ENCODE measurements at places on chromosomes 12 and 14.
A peak's percentile ranks its signal among the peaks of the same experiment; 100 is the strongest.

GRCh38 chr14:59849411-59850130 lies 21.0 kb downstream of the RTN1 start:
- DNase-seq, result no peak

GRCh38 chr12:93536766-93537488 lies 35.5 kb upstream of the SOCS2 start:
- DNase-seq, result no peak

GRCh38 chr14:23033251-23033727 lies 1.4 kb downstream of the PSMB5 start:
- no peak for DNase-seq

DNA sequence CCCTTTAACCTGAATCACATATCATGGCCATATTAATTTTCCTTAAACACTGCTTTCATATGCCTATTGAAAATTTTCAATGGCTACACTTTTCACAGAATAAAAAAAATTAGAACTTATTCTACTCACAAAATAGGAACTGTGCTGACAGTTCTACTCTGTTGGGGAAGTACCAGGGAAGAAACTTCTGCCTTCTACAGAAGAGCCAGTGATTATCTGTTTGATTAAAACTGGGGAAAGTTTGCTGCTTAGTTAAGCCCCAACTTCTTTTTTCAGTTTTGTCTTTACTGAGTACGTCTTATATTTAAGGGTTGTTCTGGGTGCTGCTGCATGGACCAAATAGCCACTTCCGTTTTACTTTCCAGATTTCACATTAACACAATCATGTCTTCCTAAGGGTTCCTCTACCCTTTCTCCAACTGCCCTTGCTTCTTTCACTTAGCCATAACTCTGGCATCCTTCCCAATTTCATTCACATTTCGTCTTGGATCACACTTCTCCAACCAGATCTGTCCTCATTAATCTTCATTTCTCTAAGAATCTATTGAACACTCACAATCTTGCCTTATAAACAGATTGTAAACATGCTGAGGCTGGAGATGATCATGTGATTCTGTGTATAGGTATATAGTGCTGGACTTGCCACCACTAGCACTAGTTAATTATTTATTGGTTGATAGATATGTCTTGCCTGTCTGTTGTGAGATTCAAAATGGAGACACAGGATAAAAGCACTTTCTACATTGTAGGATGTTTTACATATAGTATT lies 1.9 kb upstream of the SEL1L start:
- no peak for DNase-seq

DNA sequence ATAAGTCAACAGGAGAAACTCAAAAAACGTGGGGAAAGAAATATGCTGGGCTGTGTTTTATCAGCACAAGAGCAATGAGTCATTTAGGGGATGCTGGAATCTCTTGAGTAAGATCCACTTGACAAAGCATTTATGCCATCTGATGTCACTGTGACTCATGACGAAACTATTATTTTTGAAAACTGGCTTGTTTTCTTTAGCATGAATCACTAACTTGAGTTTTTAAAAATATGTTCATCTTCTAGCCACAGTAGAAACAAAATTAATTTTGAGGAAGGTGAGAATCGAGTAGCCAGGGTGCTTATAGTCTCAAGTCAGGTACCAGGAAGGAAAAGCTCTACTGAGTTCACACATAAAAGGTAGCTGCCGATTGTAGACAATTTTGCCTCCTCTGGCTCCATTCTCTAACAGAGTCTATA lies 456.2 kb upstream of the MGAT4C start:
- DNase-seq, result no peak

- DNase-seq, result no peak
Observed at GRCh38 chr12:128388461-128389000, 121.6 kb downstream of the TMEM132C start.

GRCh38 chr12:95970905-95971304 lies 25.2 kb downstream of the HAL start:
- DNase-seq, result no peak

DNA sequence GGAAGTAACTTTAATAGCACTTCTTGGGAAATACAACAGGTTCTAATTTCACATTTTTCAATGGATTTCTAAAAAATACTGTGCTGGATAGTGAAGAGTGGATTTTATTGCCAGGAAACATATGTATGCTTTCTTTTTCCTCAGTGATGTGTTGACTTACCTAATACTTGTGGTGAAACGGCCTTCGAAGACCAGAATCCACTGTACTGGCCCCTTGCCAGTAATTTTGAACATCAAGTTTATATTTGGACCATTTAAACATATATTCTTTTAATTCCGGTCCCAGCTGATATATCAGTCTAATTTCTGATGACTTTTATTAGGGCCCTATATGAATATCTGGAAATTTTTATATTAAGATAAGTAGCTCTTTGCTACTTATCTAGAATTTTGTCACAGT lies 1.8 kb downstream of the MSRB3 start:
- no peak for DNase-seq

- DNase-seq, result no peak
Observed at GRCh38 chr14:30876692-30877091, 2.3 kb downstream of the COCH start.

DNA sequence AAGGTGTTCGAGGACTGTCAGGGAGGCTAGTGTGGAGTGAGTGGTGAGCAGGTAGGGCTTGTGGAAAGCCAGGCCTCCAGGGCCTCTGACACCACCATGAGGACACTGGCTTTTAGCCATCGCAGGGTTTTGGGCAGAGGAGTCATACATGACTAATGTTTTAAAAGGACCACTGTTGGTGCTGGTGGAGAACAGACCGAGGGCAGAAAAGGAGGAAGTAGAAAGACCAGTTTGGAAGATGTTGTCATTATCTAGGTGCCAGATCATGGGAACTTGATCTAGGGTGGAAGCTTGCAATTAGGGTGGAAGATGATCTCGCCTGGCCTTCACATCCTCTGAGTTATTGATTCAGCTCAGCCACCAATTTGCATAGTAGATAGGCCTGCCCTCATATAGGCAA lies 144.2 kb downstream of the C12orf75 start:
- no peak for DNase-seq

GRCh38 chr14:99654235-99654985 lies 9.5 kb downstream of the HHIPL1 start:
- DNase-seq, result no peak

- DNase-seq, result no peak
Observed at GRCh38 chr14:39680777-39681176, 248.5 kb upstream of the FBXO33 start.

DNA sequence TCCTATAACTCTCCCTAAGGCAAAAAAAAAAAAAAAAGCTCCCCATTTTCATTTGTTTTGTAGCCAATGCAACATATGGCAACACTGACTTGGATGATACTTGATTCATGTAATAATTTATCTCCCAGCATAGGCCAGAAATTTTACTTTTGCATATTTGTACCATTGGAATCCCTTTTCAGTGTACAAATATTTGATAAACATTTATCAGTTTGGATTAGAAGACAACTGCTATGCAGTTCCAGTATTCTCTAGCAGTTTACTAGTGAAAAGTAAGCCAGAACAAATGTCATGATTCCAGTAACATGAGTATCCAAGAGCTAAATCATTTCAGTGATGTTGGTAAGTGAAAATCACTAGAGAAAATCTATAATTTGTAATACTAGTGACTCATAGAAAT lies 392.3 kb downstream of the CCER1 start:
- DNase-seq, result no peak

DNA sequence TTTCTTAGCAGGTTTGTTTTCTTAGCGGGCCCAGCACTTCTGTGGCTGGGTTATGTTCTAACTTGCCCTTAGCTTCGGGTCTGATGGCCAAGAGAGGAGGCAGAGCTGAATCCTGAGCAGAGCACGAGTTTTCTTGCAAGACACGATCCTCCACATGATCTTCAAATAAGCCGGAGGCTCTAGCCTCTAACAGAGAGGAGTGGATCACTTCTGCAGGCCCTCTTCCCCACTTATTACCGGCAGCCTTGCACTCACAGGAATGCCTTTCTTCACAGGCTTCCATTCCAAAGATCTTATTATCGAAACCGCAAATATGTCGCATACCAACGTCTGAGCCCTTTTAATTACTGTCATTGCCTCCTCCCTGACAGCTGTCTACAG lies 79.5 kb downstream of the SINHCAF start:
- no peak for DNase-seq

GRCh38 chr12:105928436-105928835 lies 210.3 kb downstream of the NUAK1 start:
- no peak for DNase-seq

- peak; percentile 35 for DNase-seq
Observed at GRCh38 chr14:45526715-45527549, 273.9 kb upstream of the MIS18BP1 start.

- DNase-seq, result no peak
Observed at GRCh38 chr12:102903337-102904007, 13.6 kb downstream of the PAH start.

GRCh38 chr12:118064608-118065007 lies 3.6 kb upstream of the WSB2 start:
- no peak for DNase-seq

DNA sequence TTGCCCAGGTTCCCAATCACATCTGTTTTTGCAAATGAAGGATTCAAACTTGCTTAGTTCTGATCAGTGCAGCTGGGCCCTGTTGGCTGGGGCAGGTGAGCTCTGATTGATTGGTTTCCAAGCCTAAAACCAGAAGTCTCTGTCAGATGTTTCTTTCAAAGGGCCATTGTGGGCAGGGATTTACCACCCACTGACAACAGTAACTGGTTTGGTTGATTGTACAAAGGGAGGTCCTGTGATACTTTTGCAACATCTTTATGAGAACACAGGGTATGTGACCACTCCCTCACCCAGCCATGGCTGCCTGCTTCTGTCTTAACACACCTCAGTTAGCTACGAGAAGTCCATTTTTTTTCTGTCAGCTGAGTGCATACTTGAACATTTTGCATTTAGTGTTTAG lies 184.1 kb downstream of the FLRT2 start:
- DNase-seq, result no peak

DNA sequence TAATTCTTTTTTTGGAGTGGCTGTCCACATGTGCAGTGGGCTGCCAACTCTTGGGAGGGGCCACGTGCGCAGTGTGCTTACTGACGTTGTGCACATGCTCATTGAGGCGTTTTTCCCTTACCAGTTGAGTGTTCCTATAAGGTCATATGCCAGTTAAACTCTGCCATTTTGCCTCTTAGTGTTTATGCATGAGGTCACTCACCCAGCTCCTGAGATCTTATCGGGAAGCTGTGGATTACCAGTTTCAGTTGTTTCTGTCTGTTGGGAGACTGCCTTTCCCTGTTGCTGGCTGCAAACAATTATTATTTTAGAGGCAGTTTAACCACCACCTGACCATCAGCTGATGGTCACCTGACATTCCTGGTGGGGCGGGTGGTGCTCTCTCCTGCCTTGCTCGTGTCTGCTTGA lies 16.1 kb upstream of the KIF21A start:
- no peak for DNase-seq

DNA sequence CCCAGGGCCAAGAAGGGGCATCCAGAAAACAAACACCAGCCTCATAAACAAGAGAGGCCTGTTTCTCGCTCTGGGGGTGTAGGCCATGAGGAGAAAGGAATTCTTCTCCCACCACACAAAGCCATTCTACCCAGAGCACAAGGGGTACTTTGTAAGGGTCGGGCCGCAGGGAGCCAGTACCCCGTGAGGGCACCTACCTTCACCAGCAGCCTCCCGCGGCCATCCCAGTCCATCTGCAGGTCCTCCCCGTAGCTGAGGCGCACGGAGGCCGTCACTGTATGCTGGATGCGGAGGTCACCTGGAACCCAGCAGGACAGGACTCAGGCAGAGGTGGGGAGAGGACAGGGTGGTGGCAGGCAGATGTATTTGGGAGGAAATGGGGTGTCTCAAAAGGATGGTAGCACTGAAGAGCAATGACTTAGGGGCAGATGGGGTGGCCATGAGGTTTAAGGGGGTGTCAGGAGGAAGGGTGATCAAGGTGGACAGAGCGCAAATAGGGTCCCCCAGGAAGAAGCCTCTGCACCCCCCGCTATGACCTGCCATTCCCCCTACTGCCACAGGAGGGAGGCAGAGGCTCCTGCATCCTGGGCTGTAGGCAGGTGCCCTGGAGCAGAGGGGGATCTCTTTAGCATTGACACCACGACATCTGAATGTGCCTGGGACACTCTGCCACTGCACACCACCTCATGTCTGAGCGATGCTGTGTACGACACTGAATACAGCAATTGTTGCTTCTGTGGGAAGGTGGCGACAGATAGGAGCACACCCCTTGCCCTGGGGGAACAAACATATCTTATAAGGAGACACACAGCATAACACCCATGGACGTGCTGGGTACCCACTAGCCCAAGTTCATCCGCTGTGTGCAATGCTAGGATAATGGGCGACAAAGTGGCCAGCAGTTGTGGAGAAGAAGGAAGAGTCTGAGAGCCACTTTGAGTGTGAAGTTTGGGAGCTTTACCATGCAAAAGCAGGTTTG lies 61.4 kb downstream of the VWF start:
- DNase-seq, result peak; percentile 69

- no peak for DNase-seq
Observed at GRCh38 chr12:128180166-128180565, 86.8 kb upstream of the TMEM132C start.

DNA sequence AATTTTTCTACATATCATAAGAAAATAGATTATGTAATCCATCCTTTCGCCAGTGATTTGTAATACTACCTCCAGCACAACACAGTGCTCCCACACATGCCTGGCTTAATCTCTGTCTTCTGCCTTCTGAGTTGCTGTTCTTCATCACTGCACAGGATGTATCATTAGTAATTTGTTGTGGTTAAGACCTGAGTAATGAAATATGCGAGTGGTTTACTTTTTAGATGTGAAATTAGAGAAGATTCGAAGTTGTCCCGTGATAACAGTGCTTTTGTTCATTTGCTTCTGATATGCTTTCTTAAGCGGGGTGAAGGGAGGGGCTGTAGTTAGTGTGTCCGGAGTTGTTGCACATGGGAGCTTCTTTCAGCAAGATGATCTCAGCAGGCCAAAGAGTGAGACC lies 18.1 kb downstream of the KRT85 start:
- DNase-seq, result no peak

GRCh38 chr14:68286667-68287066 lies 467.1 kb downstream of the RAD51B start:
- no peak for DNase-seq

DNA sequence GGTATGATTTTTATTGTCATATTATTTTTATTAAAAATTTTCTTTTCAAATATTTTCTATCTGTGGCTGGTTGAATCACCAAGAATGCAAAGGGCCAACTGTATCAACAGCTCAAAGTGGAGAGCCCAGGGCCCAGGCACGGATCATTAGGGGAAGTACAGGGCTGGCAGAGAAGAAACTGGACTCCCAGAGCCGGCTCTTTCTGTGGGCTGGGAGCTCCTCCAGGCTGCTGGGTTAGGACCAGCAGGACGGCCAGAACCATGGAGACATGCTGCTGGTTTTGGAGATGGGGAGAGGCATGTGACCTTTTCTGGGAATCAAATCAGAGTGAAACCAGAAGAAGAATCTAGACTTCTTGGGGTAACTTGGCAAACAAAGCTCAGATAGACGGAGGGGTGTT lies 220.5 kb downstream of the CACNA1C start:
- DNase-seq, result no peak

- no peak for DNase-seq
Observed at GRCh38 chr12:48002773-48003218, 1.5 kb downstream of the COL2A1 start.

- DNase-seq, result no peak
Observed at GRCh38 chr12:126258190-126258589, 1193.0 kb downstream of the AACS start.
